Activated T-cell treated with anti-CD3 and anti-CD28 coated beads, Interleukin-2, amount 50 U/mL, for 4 hours (primary cell): ENCODE measurements at places on chromosomes 2 and 18.
A peak's percentile ranks its signal among the peaks of the same experiment; 100 is the strongest.

- peak; percentile 79 for DNase-seq
These were observed 12.1 kb downstream of the CD226 start for GRCh38 chr18:69935319-69936190.

DNA sequence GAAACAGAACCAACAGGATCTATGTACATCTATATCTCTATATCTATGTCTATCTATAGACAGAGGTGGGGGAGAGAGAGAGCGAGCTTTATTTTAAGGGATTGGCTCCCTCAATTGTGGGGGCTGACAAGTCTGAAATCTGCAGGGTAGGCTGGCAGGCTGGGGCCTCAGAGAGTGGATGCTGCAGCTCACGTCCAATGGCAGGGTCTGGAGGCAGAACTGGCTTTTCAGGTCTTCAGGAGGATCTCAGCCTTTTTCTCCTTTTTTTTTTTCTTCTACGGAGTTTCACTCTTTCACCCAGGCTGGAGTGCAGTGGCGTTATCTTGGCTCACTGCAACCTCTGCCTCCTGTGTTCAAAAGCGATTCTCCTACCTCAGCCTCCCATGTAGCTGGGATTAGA lies 77.2 kb downstream of the ARL4C start:
- no peak for DNase-seq

DNA sequence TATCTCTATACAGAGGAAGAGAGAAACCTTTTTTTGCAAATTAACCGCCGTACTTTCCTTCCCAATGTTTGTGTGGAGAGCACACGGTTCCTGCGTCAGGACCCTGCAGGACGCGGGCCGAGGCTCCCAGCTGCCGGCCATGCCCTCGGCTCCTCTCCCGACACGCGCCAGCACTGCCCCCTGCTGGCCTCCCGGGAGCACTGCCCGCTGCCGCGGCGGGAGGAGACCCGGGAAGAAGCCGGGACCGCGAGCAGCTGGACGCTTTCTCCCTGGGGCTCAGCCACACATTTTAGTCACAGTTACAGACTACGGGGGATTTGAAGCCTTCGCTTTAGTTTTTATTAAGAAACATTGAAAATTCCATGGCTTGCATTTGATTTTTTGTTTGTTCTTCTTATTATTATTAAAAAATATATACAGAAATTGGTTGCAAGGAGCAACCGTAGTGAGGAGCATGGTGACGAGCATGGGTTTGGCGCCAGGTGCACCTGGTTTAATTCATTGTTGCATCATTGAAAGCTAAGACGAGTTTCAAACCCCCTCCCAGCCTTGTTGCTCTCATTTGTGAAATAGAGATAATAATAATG lies 401.2 kb downstream of the GALR1 start:
- DNase-seq, result peak; percentile 29

GRCh38 chr18:10793730-10794370 lies 268.0 kb downstream of the NAPG start:
- DNase-seq, result no peak

GRCh38 chr2:128986867-128987268 lies 668.2 kb upstream of the HS6ST1 start:
- no peak for DNase-seq
